ENCODE measurements at places on chromosomes 7 and 10.

DNA sequence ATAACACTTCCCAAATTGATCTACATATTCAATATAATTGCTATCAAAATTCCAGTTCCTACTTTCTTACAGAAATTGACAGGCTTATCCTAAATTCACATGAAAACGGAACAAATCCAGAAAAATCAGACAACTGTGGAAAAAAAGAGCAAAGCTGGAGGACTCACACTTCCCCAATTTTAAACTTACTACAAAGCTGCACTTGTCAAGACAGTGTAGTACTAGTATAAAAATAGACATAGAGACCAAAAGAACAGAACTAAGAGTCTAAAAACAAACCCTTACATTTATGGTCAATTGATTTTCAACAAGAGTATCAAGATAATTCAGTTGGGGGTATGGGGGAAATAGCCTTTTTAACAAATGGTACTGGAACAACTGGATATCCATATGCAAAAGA is 27.5 kb downstream of the LMBR1 start:
- no peaks in the 10 kb centered on the region for H3K27me3 ChIP-seq
- H3K36me3 ChIP-seq, result no peaks in the 10 kb centered on the region
- DNase-seq, result no peak
- H3K27ac ChIP-seq, result no peak overlapping the region
- no peaks in the 10 kb centered on the region for H3K4me1 ChIP-seq
- H3K4me3 ChIP-seq, result no peak overlapping the region

DNA sequence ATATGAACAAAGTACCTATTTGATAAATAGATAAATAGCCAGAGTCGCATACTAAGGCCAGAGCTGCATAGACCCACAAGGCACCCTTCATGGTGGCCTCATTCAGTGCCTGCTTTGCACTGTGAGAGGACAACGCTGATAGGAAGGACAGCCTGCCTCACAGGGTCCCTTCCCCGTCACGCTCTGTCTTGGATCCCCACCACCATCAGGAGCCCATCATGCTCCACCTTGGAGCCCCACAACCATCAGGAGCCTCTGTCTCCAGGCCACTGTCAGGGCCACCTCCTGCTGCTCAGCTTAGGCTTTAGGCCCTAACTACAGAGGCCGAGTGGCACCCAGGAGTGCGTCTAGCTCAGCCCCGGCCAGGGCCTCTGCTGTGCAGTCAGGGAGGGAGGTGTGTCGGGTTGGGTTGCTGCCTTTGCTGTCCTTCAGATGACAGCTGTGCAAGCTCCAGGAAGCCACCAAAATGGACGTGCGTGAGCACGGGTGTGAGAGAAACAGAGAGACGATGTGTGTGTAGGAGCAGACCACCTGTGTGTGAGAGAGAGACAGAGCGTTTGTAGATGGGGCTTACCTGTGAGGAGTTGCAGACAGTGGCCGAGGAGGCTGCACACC is 516.9 kb downstream of the GLRX3 start:
- DNase-seq, result no peak
- no peaks in the 10 kb centered on the region for H3K4me1 ChIP-seq
- H3K36me3 ChIP-seq, result no peaks in the 10 kb centered on the region
- H3K4me3 ChIP-seq, result no peak overlapping the region

- no peak overlapping the region for H3K27ac ChIP-seq
- H3K4me1 ChIP-seq, result no peaks in the 10 kb centered on the region
- H3K36me3 ChIP-seq, result no peaks in the 10 kb centered on the region
- peaks cover 8% of the 10 kb centered on the region for H3K27me3 ChIP-seq
- no peak overlapping the region for H3K4me3 ChIP-seq
Measured at GRCh38 chr10:97960269-97961056, 70.0 kb downstream of the CRTAC1 start.

DNA sequence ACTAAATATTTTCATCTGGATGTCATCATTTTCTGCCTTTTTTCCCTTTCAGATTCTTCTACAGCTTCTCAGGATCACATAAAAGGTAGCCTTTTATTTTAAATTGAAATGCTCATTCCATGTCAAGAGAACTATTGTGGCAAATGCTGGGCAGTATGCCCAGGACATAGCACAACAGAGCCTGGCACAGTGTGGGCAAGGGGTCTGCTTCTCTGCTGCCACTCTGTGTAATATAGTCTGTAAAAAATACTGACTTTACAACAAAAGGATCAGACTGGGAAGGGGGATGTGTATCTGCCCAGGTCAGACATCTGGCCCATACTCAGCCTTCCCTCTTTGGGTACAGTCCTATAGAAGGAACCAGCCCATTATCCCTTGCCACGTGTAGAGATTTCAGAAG is 62.7 kb downstream of the CUZD1 start:
- no peaks in the 10 kb centered on the region for H3K36me3 ChIP-seq
- H3K27ac ChIP-seq, result no peak overlapping the region
- H3K4me3 ChIP-seq, result no peak overlapping the region
- no peaks in the 10 kb centered on the region for H3K4me1 ChIP-seq
- no peak for DNase-seq
- no peaks in the 10 kb centered on the region for H3K27me3 ChIP-seq

DNA sequence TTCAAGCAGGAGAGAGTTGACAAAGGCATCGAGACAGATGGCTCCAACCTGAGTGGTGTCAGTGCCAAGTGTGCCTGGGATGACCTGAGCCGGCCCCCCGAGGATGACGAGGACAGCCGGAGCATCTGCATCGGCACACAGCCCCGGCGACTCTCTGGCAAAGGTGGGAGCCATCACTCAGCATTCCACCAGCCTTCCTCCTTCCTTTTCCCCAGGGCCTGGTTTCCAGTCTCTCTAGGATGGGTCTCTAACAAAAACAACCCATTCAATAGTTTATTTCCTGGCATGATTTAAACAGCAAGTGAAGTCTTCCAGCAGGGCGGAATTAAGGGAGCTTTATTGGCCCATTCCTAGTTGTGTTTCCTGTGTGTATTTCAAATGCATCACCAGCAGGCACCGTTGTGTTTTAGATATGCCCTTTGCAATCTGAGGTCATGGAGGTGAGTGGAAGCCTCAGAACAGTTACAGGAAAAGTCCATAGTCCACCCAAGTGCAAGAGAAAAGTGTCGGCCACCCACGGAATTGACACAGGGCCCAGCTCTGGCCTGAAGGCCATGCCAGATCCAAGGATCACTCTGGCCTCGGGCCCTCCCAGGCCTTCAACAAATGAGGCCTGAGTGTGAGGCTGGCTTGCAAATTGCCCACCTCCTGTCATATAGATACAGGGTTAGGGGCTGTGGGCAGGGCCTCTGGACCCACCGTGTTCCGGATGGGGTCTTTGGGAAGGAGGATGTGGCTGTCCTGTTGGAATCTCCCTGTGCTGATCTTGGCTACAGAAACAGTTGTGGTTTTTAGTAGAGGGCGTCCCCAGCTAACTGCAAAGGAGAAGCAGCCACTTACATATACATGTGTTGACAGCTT is 46.9 kb upstream of the TRIM8 start:
- DNase-seq, result no peak
- no peak overlapping the region for H3K4me3 ChIP-seq
- peak overlapping the region; percentile 79 for H3K27ac ChIP-seq
- peaks cover 10% of the 10 kb centered on the region for H3K36me3 ChIP-seq

DNA sequence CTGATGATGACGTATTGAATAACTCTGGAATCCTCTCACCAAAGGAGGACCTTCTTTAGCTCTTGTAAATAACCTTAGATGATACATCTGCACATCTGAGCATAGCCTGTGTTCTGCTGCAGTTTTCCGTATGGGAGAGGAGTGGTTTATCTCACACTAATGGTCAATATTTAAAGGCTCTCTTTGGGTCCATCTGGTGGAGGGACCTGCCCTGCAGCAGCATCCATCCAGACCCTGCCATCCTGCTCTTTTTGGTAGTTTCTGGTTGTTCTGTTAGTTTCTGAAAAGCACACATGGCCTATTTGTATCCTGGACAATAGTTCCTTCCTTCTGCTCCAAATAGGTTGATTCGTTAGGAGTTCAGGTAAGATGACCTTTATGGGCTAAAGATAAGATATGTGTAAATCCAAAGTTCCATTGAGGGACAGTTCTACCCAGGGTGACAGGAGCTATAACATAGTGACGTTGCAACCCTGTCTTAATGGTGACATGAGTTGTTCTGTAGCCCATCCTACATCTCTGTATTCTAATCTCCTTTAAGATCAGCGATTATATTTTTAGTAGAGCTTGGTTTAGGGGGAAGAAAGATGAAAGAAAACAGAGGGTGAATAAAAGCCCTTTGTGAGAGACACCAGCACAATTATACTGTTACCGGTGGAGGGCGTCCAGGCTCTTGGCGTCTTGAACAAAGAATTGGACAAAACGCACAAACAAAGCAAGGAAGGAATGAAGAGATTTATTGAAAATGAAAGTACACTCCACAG is 60.0 kb upstream of the KLF14 start:
- no peak overlapping the region for H3K27ac ChIP-seq
- no peaks in the 10 kb centered on the region for H3K27me3 ChIP-seq
- no peaks in the 10 kb centered on the region for H3K4me1 ChIP-seq
- H3K36me3 ChIP-seq, result no peaks in the 10 kb centered on the region
- no peak for DNase-seq
- H3K4me3 ChIP-seq, result no peak overlapping the region

- H3K36me3 ChIP-seq, result peaks cover 65% of the 10 kb centered on the region
- H3K4me1 ChIP-seq, result peaks cover 14% of the 10 kb centered on the region
- no peak overlapping the region for H3K27ac ChIP-seq
- no peak for DNase-seq
- H3K4me3 ChIP-seq, result no peak overlapping the region
- no peaks in the 10 kb centered on the region for H3K27me3 ChIP-seq
Measured at GRCh38 chr7:100091411-100092181, 2.8 kb downstream of the COPS6 start.

DNA sequence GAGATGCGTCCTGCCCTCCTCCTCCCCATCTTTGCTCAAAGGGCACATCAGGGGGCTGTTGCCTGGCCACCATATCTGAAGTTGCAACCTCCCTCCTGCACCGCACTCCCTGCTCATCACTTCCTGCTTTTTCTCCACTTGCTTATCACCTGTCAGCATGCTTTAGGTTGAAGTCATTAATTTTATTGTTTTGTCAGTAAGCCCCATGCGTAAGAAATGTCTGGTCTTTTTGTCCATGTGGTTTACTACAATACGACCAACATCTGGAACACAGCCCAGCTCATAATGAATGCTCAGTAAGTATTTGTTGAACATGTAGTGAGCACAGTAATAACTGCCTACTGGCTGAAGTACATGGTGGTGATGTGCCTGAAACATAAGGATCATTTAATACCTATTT is 71.6 kb upstream of the GJD4 start:
- no peaks in the 10 kb centered on the region for H3K27me3 ChIP-seq
- no peak for DNase-seq
- no peaks in the 10 kb centered on the region for H3K4me1 ChIP-seq
- H3K4me3 ChIP-seq, result no peak overlapping the region

- H3K4me1 ChIP-seq, result no peaks in the 10 kb centered on the region
- DNase-seq, result no peak
- no peak overlapping the region for H3K4me3 ChIP-seq
Measured at GRCh38 chr10:93064874-93065660, 4.5 kb downstream of the CYP26C1 start.

DNA sequence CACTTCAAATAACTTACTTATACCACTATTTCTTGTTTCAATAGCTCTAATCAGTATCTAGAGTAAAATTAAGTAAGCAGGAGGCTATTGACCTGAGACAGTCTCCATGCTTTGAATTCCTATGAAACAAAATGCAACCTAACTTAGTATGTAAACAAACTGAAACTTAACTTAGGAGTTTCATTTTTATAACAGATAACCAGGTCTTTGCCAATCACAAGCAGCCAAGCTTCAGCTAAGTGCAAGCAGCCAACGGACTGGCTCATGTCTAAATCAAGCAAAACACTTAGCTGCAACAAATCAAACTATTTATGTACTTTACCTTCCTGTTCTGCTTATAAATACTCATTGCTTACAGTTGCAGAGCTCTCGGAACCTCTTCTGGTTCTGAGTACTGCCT is 4.4 kb upstream of the GSTK1 start:
- H3K27ac ChIP-seq, result no peak overlapping the region
- H3K4me3 ChIP-seq, result no peak overlapping the region
- peaks cover 14% of the 10 kb centered on the region for H3K4me1 ChIP-seq
- no peaks in the 10 kb centered on the region for H3K36me3 ChIP-seq

DNA sequence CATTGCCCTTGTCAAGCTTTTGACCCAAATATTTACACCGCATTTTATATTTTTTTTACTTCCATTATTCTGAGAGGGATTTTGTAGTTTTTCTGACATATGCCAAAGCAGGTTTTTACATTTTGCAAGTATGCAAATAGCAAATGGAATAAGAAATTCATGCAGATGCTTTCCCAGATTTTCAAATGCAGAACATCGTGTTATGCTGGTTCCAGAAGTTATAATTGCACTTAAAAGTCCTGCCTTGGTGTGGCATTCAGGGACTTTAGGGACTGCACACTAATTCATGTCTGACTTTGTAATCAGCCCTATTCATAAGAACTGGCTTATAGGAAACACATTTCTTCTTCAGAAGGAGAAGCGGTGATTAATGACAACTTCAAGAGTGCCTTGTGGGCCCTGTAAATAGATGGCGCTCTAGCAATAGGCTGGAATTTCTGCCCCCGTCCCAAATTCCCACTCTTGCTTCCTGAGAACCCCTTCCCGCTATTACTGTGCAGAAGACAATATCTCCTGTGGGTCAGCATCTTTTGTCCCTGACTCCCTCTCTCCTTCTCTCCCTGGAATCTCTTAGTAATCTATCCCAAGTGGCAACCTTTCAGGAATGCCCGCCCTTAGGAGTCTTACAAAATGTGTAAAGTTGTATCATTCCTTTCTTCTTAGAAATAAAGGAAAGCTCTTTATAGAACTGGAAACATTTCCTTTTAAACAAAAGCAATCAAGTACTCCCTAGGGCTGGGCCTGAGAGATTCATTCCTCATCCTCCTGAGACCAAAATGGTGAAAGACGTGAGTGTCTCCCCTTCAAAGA is 264.0 kb downstream of the INHBA start:
- H3K27me3 ChIP-seq, result no peaks in the 10 kb centered on the region
- no peak for DNase-seq
- H3K4me1 ChIP-seq, result no peaks in the 10 kb centered on the region
- H3K27ac ChIP-seq, result no peak overlapping the region
- H3K4me3 ChIP-seq, result no peak overlapping the region

DNA sequence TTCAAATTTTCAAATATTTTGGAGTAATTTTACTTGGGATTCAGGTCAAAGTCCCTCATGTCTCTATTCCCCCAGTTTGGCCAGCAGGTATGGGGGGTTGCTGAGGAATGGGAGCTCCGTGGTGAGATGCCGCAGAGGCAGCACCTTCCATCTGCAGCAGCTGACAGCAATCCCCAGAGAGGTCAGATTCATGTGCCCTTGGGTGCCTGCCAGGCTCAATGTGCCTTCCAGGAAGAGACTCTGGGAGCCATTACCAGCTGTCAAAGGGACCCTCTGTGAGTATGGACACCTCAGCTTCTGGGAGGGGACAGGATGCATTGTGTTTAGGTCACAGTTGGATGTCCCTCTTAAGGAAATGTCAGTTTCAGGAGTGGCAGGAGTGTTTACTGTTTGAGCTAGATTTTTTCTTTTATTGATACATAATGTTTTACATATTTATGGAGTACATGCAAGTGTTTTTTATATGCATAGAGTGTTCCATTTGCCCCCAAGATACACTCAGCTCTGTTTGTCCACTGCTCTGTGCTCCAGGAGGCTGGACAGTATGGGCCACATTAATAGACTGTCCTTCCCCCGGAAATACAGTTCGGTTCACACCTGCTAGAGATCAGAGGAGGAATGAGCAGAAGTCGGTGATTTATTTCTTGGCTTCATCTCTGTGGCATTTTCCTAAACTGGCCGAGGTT is 75.3 kb upstream of the GRB10 start:
- DNase-seq, result no peak
- no peaks in the 10 kb centered on the region for H3K36me3 ChIP-seq
- H3K27ac ChIP-seq, result no peak overlapping the region
- no peak overlapping the region for H3K4me3 ChIP-seq
- no peaks in the 10 kb centered on the region for H3K4me1 ChIP-seq

GRCh38 chr10:13271552-13272163 is 28.2 kb downstream of the PHYH start:
- DNase-seq, result peak; percentile 5
- H3K4me1 ChIP-seq, result peaks cover 16% of the 10 kb centered on the region
- H3K4me3 ChIP-seq, result no peak overlapping the region
- peak overlapping the region; percentile 73 for H3K27ac ChIP-seq

Measured in gastrocnemius medialis (tissue), 4 donors.